Activated CD8-positive, alpha-beta T cell treated with anti-CD3 and anti-CD28 coated beads for 36 hours (primary cell): ENCODE measurements at places on chromosomes 6 and 20. TPM values are rescaled to one million over a fixed set of nuclear protein-coding genes. Genes with fewer than 3 reads are reported as not detected.

- no peak for DNase-seq
Observed at GRCh38 chr6:68993911-68994310, 358.8 kb downstream of the ADGRB3 start.

DNA sequence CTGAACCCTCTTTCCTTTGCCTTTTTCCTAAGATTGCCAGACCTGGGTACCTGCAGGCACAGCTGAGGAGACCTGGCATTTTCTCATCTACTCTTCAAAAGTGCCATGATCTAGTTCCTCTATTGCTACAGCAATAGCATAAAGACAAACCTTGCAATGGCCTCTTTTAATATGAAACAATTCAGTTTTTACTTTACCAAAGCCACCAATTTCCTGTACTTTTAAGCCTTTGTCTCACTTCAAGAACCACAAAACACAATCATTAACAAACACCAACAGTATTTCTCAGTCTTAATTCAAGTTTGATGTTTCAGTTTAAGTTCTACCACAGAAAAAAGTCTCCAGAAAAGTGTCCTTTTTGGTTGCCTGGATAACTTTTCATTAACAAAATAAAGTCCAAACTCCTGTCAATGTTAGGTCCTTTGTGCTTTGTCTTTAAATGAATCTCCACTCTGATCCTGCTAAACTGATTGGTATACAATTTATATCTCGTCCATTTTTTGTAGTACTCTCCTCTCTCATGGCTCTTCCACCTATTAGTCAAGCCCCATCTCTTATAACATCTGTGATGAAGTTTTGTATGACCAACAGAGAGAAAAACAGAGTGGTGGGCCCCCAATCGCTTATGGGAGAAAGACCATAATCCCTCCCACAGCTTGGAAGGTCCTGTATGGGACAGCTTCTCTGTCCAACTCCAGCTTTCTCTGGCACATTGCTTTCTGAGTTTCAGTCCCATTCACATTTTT lies 50.5 kb upstream of the THEMIS start:
- DNase-seq, result no peak

Gene SPATS1
- total RNA-seq, result not detected

Gene POM121L2
- total RNA-seq, result not detected

Gene TFAP2D
- total RNA-seq, result not detected
